SK-N-SH (cell line): ENCODE measurements at places on chromosomes 1 and 21.
A peak's percentile ranks its signal among the peaks of the same experiment; 100 is the strongest.

GRCh38 chr21:34154878-34155277 is 81.5 kb downstream of the MRPS6 start:
- DNase-seq = no peak

- DNase-seq = no peak
Observed at GRCh38 chr1:192311281-192311680, 5.5 kb upstream of the RGS21 start.

DNA sequence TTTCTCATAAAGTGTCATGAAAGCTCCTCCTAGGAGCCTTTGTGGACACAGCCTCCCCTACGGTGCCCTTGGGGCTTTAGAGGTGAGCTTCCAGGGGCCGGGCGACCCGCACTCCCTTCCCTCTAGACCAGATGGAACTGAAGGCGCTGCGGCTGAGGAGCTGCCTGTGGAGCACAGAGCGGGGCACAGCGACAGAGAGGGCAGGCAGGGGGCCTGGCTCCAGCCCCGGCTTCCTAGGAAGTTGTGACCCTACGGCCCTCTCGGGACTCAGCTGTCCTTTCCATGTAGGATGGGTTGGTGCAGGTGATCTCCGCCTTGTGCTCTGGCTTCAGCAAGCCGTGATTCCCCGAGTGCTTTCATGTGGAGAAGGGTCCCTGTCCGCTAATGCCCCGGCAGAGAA is 23.6 kb upstream of the NEK2 start:
- DNase-seq = no peak

- no peak for DNase-seq
Observed at GRCh38 chr1:234620272-234621126, 10.5 kb upstream of the IRF2BP2 start.

GRCh38 chr1:32007591-32007940 is 6.1 kb upstream of the KHDRBS1 start:
- no peak for DNase-seq

DNA sequence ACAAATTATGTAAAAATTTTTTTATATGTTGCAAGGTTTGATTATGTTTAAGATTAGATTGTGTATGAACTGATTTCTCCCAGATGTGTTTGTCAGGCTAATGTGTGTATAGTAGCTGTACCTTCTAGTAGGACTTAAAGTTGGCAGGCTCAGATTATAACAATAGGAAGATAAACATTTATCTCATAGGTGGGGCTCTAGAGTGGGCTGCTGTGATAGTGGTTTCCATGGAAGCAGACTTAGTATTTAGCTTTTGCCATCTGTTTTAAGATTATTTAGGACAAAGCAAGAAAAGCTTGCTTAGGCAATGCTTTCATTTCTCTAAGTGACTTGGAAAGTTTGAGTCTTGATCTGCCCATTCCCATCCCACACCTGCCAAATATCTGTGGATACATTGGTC is 187.7 kb upstream of the CACYBP start:
- DNase-seq = no peak

- DNase-seq = no peak
Observed at GRCh38 chr1:221200464-221200863, 321.2 kb downstream of the HLX start.

DNA sequence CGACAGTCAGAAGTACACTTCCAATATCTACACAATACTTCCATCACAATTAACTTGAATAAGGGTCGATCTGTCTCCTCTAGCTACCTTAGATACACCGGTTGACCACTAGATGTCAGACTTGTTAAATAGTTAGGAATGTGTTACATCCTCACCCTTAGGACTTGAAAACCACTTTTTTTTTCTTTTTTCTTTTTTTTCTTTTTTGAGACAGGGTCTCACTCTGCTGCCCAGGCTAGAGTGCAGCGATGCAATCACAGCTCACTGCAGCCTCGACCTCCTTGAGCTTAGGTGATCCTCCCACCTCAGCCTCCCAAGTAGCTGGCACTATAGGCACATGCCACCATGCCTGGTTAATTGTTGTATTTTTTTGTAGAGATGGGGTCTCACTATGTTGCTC is 120.4 kb upstream of the GREM2 start:
- peak; percentile 80 for DNase-seq

GRCh38 chr1:169809370-169810095 is 14.8 kb upstream of the METTL18 start:
- peak; percentile 39 for DNase-seq

- no peak for DNase-seq
Observed at GRCh38 chr1:248776991-248777390, 21.4 kb upstream of the LYPD8 start.

DNA sequence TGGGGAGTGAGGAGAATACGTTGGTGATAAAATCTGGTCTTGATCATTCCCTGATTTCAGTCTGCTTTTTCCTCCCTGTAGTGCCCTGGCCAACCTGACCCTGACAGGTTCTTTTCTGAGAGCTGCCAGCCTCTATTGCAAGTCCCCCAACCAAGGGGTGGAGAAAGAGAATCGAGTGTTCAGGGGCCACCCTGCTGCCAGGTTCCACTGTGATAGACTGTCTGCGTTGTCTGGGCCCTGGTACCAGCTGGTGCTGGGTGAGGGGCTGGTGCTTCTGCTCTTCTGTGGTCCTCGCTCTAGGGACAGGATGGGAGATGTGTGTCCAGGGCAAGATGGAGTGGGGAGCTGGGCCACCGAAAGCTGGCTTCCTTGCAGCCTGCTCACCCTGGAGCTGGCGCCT is 214.6 kb downstream of the CAMTA1 start:
- DNase-seq = no peak

DNA sequence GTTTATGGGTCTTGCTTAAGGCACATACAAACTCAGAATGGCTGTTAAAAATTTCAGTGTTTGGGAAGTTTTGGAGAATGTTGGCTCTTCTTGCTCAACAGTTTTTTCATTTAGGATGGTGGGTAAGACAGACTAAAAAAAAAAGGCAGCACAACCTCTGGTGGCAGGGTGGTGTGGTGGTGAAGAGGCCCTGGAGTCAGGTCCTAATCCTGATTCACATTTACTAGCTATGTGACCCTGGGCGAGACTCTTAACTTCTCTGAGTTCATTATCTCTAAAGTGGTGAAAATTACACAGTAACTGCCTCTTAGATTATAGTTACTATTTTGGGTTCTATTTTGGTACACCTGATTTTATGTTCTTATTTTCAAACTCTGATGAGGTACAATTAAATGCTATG is 11.6 kb downstream of the UAP1 start:
- DNase-seq = no peak

DNA sequence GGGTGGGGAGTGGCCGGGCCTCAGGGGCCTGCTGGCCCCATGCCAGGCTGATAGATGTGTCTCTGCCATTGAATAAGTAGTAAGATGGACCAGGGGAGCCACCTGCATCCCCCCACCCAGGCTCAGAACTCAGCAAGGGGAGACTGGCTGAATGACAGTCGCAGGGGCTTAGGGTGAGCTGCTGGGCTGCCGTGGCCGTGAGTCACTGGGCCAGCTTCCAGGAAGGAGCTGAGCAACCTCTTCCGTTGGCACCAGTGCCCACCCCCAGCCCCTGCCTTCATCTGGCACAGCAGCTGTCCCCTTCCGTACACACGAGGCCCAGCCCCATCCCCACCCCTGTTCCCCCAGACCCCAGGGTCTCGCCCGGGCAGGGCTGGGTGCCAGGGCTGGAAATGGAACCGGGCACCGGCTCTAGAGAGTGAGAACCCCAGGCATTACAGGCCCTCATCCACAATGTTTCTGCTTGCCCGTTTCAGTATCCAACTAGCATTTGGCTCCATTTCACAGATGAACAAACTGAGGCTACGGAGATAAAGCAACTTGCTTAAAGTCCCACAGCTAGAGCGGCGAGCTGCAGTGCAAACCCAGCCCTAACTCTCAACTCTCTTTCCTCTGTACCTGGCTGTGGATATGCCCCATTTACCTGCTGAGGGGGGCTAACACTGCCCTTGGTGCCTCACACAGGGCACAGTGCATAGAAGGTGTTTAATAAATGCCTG is 10.2 kb downstream of the WNT4 start:
- no peak for DNase-seq

- DNase-seq = no peak
Observed at GRCh38 chr1:182685215-182685614, 828 bp upstream of the RGS8 start.

DNA sequence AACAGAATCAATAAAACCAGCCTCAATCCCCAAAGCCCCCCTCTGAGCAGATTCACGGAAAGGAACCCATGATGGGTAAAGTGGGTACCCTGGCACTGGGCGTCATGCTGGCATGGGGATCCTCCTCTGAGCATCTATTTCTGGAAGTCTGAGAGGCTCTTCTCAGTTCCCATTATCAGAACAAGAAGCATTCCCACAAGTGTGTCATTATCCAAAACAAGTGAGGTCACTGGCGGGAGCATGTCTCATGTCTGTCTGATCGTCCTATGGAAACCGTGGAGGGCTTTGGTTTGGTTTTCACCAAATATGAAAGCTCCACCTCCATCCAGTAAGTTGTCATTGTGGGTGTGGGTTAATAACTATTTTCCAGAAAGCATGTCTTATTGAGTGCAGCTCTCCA is 70.7 kb downstream of the PGM1 start:
- DNase-seq = no peak

- peak; percentile 66 for DNase-seq
Observed at GRCh38 chr1:203130358-203130985, 2.9 kb downstream of the ADORA1 start.

- DNase-seq = no peak
Observed at GRCh38 chr1:62336995-62337705, 17.9 kb upstream of the KANK4 start.

- no peak for DNase-seq
Observed at GRCh38 chr1:58997637-58998036, 213.8 kb upstream of the JUN start.

DNA sequence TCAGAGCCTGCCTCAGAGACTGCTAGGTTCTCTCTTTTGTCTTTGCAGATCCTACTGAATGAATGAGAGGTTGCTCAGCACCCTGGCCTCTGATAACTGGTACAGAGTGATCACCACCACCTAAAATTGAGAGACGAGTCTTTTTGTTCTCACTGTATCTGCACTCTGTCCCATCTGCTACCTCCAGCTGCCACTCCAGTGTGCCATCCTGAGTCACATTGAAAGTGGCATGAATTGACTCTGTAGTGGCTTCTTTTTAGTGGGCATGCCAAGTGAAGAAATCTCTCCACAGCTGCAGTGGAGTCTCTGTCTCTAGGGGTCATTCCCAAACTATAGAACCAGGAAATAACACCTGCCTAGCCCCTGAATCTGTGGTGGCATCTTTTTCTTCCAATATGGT is 14.7 kb downstream of the CAMK1G start:
- no peak for DNase-seq
